Glutamatergic neuron (in vitro differentiated cells): ENCODE measurements at places on chromosomes 2 and 18. TPM values are rescaled to one million over a fixed set of nuclear protein-coding genes. Genes with fewer than 3 reads are reported as not detected.

GRCh38 chr2:34961822-34962221, 1362.7 kb upstream of the FAM98A start:
- peak overlapping the region; percentile 9 for H3K4me3 ChIP-seq
- no peak overlapping the region for H3K27ac ChIP-seq
- H3K36me3 ChIP-seq = no peaks in the 10 kb centered on the region
- DNase-seq = no peak
- H3K27me3 ChIP-seq = no peaks in the 10 kb centered on the region
- peaks cover 18% of the 10 kb centered on the region for H3K4me1 ChIP-seq

GRCh38 chr2:202813387-202813786, 58.2 kb downstream of the ICA1L start:
- H3K36me3 ChIP-seq = peaks cover 15% of the 10 kb centered on the region
- peaks cover 1% of the 10 kb centered on the region for H3K4me1 ChIP-seq
- peaks cover 1% of the 10 kb centered on the region for H3K27me3 ChIP-seq
- no peak overlapping the region for H3K27ac ChIP-seq

GRCh38 chr2:233240897-233241296, 10.6 kb upstream of the ATG16L1 start:
- peaks cover 6% of the 10 kb centered on the region for H3K36me3 ChIP-seq
- no peak overlapping the region for H3K4me3 ChIP-seq
- H3K27me3 ChIP-seq = peaks cover 7% of the 10 kb centered on the region
- no peak for DNase-seq

DHRS9 gene
- not detected for total RNA-seq

MEP1B gene
- not detected for total RNA-seq
